NCI-H446 treated with DMSO at 0.1 percent for 48 hours (cell line): ENCODE measurements at places on chromosomes 6 and 20.

- DNase-seq, result peak; percentile 33
Observed at GRCh38 chr6:52389626-52390360, 27.8 kb downstream of the PAQR8 start.

DNA sequence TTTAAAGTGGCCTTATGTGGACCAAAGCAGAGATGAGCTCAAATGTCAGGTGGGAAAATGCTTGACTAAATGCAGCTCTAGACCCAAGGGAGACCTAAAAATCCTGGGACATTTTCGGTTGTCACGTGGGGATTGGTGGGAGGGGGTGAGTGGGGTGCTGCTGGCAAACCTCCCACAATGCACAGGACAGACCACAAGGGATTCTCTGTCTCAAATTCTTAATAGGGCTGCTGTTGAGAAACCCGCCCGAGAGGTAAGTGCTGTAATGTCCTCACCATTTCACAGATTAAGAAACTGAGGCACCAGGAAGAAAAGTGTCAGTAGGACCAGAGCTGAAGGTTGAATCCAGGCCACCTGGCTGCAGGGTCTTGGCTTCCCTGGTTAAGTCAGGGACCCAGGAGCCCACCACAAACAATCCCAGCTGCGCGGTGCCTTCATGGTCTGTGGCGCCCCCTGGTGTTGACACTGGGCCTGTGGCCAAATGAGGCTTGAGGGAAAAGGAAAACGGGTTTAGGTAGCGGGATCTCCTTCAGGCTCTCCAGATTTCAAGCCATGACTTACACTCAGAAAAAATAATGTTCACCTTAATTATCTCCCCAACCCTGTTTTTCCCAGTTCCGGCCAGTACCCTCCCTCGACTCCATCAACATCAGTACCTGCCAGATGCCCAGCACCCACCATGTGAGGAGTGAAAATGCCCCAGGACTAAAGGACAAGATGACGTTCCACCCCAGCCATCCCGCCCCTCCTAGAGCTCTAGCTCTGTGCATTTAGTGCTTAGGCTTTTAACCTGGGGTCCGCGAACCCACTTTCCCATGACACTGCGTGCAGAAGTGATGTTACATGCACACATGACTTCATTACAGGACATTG is 7.2 kb downstream of the HLA-G start:
- DNase-seq, result no peak

DNA sequence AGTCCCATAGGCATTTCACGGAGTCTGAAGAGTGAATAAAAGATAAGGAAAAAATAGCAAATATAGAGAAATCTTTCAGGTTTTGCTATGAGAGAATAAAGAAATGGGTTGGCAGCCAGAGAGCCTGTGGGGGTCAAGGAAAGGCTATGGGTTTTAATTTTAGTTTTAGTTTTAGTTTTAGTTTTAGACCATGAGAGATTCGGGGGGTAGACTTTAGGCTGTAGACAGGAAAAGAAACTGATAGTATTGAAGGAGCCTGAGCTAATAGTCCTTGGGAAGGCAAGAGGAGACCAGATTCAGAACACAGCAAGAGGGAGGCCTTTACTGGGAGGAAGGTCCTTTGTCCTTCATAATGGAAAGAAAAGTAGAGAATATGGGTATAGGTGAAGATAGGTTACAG is 19.3 kb downstream of the DOP1A start:
- no peak for DNase-seq

- no peak for DNase-seq
Observed at GRCh38 chr6:34154668-34155447, 9.0 kb upstream of the GRM4 start.

GRCh38 chr6:14582749-14583148 is 465.2 kb downstream of the CD83 start:
- no peak for DNase-seq

DNA sequence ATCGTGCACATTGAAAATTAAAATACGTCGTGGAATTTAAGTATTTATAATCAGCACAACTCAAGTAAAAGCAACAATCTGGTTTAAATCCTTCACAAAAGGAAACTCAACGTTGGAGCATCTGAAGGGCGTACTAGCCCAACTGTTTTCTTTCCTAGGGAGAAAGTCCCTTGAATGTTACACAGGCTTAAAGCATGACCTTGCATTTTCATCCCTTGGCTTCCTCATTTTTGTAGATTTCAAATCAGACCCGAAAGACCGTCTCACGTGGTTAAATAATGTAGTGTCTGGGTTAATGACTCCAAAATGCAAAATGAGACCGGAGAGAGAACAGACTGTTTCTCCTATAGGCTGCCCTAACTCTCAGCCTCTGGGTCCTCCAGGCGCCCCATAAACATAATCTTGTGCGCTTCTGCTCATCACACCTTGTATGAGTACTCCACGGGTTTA is 249.2 kb upstream of the RREB1 start:
- no peak for DNase-seq

- no peak for DNase-seq
Observed at GRCh38 chr20:2829376-2829775, 11.1 kb downstream of the PCED1A start.

DNA sequence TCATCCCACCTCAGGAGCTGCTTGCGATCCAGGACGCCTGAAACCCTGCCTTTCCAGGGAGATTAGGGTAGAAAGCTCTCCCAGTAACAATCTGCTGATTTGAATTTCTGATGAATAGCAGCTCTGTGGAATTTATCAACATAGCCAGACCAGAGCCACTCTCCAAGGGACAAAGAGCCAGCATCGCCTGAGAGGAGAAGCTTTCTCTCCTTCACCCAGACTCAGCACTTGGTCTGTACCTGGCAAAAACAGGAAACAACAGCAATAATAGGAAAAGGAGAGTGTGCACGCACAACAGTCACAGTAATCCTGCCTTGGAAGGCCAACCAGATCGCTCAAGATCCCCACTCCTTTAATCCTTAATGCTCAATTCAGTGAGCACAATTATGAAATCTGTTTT is 22.3 kb upstream of the ROS1 start:
- no peak for DNase-seq

DNA sequence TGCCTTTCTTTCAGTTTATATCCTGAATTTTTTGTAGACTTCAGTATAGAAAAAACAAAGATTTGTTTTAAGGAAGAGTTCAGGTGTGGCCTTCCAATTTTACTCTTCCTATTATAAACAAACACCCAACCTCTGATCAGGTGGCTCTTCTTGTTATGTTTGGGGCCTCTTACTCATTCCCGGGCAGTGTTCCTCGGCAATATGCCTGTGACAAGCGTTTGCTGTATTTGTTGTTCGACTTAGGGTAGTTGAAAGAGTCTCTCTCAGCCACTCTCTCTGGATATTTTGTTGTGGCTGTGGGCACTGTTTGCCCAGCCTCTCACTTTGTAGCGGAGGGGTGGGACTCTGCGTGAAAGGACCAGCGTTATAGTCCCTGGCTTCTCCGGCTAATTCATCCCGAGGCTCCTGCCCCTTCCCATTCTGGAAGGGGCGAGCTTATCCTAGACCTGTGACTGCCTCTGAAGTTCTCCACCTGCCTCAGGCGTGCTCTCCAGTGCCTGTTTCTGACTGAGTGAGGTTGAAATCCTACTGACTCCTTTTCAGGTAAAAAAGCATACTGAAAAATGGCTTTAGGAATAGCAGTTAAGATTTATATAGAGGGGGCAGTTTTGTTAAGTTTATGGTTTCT is 97.4 kb downstream of the PLCB4 start:
- DNase-seq, result peak; percentile 16

GRCh38 chr6:8879334-8879733 is 444.0 kb upstream of the SLC35B3 start:
- no peak for DNase-seq
